ENCODE measurements at places on chromosomes 7 and 10.

- DNase-seq = peak; percentile 19
These were observed 20.7 kb upstream of the PRF1 start for GRCh38 chr10:70622981-70623844.

GRCh38 chr7:129168231-129169021 lies 20.0 kb upstream of the SMO start:
- peak; percentile 84 for DNase-seq

- no peak for DNase-seq
These were observed 108.8 kb upstream of the CDK1 start for GRCh38 chr10:60669501-60669900.

DNA sequence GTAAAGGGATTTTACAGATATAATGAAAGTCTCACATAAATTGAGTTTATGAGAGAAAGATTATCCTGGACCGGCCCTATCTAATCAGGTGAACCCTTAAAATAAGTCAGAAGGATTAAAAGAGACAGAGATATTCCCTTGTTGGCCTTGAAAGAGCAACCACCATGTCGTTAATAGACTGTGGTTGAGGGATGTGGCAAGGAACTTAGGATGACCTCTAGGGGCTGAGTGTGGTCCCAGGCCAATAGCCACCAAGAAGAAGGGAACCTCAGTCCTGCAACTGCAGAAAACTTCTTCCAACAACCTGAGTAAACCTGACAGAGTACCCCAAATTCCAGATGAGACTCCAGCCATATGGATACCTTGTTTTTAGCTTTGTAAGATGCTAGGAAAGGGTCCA lies 121.5 kb downstream of the POLR1F start:
- DNase-seq = peak; percentile 63

GRCh38 chr10:93473804-93474472 lies 8.2 kb downstream of the MYOF start:
- DNase-seq = no peak

GRCh38 chr7:4808026-4808425 lies 32.6 kb downstream of the AP5Z1 start:
- DNase-seq = no peak

GRCh38 chr10:28215930-28216329 lies 86.9 kb downstream of the MPP7 start:
- DNase-seq = no peak

GRCh38 chr7:135160098-135160857 lies 10.2 kb downstream of the CYREN start:
- no peak for DNase-seq

DNA sequence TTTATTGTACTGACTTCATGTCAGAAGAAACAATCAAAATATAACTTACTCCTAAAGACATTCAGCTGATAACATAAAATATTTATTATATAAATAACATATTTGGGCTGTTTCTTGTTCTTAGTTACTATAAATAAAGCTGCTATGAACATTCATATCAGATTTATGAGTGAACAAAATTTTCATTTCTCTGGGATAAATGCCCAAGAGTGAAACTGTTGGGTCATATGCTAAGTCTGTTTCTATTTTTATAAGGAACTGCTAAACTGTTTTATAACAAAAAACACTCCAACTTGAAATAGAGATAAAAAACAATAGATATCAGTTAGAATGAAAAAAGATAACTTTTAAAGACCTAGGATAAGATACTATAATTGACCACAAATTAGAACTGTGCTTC lies 26.5 kb upstream of the CC2D2B start:
- DNase-seq = no peak

Measured in GM23338 (cell line).